Fibroblast of skin of left biceps (primary cell): ENCODE measurements at places on chromosomes 6 and 20.

DNA sequence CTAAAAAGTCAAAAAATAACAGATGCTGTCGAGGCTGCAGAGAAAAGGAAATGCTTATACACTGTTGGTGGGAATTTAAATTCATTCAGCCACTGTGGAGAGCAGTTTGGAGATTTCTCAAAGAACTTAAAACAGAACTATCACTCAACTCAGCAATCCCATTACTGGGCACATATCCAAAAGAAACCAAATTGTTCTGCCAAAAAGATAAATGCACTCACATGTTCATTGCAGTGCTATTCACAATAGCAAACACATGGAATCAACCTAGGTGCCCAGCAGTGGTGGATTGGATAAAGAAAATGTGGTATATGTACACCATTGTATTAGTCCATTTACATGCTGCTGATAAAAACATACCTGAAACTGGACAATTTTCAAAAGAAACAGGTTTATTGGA, 116.0 kb upstream of the VGLL2 start:
- DNase-seq, result no peak

DNA sequence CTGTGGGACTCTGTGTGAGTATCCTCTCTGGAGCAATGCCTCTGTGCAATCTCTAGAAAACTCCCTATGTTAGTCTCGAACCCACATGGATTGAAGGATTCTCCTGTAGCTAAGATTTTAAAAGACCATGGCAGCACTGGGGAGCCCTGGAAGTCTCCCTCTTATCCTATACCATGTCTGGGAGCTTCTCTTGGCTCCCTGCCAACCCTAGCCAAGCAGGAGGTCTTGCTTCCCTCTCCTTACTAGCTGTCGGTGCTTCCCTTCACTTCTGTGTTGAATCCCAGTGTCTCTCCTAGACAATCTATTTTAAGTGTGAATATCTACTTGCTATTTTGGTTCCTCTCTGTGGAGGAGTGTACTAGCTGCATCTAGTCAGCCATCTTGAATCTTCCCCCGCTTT, 118.8 kb upstream of the NRN1 start:
- no peak for DNase-seq

- peak; percentile 31 for DNase-seq
Observed at GRCh38 chr6:152983637-152984512, 1.0 kb upstream of the FBXO5 start.

GRCh38 chr6:36177166-36177565, 19.4 kb upstream of the BRPF3 start:
- DNase-seq, result no peak

DNA sequence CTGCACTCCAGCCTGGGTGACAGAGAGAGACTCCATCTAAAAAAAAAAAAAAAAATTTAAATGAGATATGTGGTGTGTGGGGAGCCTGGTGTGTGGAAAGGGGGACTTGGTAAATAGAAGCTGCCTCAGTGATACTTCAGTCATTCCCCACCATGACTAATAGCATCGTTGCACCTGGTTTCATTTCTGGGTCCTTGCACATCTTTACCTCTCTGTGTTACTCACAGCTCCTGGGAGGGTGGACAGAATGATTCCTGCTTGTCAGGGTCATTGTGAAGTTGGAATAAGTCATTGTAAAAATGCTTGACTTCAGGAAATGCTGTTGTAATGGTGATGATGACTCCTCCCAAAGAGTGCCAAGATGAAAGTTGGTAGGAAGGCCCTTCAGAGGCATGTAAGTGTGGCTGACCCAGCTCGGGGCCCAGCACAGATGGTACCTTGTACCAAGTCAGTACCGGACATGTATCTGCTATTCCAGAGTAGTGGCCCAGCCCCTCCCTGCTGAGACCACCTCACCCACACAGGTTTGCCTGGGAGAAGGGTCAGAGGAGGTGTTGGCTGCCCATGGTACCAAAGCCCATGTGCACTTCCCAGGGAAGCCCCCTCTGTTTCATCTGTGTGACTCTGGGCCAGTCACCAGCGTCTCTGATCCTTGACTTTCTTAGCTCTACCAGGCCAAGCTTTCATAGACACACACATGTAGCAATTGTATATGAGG, 48.4 kb downstream of the PLAGL2 start:
- DNase-seq, result no peak

- no peak for DNase-seq
Observed at GRCh38 chr20:47049771-47050170, 155.1 kb downstream of the EYA2 start.

DNA sequence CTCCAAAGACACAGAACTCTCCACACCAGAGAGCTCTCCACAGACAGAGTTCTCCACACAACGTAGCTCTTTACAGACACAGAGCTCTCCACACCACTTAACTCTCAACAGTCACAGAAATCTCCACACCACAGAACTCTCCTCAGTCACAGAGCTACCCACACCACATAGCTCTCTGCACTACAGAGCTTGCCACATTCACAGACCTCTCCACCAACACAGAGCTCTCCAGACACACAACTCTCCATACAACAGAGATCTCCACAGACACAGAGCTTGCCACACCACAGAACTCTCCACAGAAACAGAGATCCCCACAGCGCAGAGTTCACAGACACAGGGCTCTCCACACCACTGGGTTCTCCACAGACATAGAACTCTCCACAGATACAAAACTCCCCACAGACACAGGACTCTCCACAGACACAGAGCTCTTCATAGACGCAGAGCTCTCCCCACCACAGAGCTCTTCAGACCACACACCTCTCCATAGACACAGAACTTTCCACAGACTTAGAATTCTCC, 52.5 kb downstream of the ERMARD start:
- no peak for DNase-seq

DNA sequence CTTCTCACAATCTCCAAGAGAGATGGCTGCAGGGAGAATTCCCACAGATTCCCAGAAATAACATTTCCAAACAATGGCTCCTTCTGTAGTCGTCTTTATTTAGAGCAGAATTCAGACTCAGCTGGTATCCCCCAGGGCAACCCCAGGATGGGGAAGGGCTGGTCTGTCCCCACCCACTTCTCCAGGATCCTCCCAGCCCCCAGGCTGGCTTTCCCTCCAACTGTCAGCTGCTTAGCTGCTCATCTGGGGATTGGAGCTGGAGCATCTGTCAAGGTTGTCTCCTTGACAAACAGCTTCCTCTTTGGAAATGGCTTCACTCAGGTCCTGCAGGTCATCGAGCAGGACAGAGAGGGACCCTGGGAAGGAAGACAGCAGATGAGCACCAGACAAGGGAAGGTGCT, 3.5 kb upstream of the PSORS1C2 start:
- DNase-seq, result no peak

DNA sequence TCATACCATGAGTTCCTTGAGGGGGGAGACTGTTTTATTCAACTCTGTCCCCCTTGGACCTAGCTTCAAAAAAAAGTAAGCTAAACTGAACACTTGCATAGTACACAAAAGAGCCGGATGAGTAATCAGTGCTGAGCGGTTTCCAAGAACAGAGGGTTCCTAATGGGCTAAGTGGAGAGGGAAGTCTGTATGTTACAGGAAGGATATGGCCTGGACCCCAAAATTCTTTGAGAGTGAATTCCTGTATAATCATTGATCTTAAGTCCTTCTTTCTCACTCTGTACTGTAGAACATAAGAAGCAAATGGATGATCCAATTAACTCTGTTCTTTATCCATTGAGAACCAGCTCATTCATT, 324.7 kb upstream of the CNR1 start:
- no peak for DNase-seq
